ENCODE measurements at places on chromosomes 5 and 9. TPM values are rescaled to one million over a fixed set of nuclear protein-coding genes. Genes with fewer than 3 reads are reported as not detected.

TMEM171 gene
- total RNA-seq, result 0.62 TPM

FOXD4L4 gene
- 0.33 TPM for total RNA-seq

DNA sequence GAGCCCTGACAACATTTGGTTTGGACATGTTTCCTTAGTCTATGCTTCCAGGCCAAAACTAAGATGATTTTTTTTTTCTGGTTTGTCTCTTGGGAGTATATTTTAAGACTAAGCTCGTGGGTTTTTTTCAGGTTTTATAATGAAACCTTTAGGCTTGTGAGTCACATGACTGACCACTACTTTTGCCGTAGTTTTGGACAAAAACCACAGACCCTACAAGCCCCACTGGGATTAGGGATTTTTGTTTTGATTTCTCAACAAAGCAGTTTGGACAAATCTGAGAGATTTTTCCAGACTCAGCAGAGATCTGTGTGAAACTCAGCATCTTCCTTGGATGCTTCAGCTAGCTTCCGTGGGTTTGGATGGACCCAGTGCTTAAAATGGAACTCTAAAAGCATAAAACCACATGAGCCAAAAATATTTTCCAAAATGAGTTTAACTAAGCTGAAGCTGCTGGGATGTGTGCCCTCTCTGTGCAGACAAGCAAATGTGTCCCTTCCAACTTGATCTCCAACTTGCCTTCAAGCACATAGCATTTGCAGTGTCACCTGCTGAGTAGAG, 70.3 kb upstream of the SMIM15 start:
- no peaks in the 10 kb centered on the region for H3K27me3 ChIP-seq
- no peaks in the 10 kb centered on the region for H3K36me3 ChIP-seq
- H3K4me3 ChIP-seq, result no peak overlapping the region
- peaks cover 9% of the 10 kb centered on the region for H3K4me1 ChIP-seq
- no peak for DNase-seq

DNA sequence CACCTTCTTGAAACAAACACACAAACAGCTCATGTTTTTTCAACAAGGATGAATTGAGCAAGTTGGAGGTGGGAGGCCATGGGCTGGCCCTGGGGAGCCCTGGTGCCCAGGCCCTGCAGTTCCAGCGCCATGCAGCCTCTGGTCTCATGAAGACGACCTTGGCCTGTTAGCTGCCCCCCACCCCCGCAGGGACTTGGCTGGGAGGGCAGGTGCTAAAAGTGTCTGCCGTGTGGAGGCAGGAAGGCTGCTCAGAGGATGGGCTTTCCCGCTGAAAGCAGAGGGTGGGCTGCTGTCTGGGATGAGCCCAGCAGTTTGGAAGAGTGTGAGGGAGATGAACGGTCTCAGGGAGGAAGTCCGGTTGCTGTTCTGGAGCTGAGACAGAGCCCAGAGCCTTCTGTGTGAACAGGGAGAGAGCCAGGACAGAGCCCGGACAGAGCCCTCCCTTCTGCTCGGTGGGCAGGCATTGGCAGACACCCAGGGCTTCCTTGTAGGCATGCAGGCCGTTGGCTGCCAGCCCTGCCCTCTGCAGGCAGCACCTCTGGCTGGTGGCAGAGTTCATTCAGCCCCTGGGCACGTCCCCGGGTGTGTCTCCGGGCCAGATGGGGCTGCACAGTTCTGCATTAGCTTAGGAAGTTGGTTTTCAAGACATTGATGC, 18.7 kb downstream of the ROPN1L start:
- no peak overlapping the region for H3K4me3 ChIP-seq
- no peaks in the 10 kb centered on the region for H3K4me1 ChIP-seq
- no peak for DNase-seq
- no peaks in the 10 kb centered on the region for H3K27me3 ChIP-seq

DNA sequence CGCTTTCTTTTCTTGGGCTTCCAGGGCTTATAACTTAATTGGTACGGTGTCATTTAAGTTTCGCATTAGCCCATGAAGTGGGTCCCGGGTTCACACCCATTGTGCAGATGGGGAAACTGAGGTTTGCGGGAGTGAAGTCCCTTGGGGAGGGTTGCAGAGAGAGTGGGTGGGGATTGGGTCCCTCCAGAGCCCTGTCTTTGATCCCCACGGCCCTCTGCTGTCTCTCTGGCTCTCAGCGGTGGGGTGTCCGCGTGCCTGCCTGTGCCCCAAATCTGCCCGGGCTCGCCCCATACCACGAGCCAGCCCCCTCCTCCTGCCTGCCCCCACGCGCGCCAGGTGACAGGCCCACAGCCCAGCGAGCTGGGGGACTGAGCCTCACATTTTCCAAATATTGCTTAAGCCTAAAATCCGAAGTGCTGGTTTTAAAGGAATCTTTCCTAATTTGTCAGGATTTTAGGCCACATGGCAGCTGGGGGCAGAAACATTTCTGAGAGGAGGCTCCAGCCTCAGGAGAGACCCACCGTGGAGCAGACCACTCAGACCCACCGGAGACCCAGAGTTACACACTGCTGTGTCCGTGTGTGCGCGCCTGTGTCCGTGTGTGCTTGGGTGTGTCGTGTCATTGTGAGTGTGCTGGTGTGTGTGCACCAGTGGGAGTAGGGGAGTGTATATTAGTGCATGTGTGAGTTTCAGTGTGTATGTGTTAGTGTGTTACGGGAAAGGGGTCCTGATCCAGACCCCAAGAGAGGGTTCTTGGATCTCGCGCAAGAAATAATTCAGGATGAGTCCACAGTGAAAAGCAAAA, 159.5 kb upstream of the IER5L start:
- H3K27ac ChIP-seq, result no peak overlapping the region
- no peaks in the 10 kb centered on the region for H3K27me3 ChIP-seq
- H3K36me3 ChIP-seq, result no peaks in the 10 kb centered on the region
- no peaks in the 10 kb centered on the region for H3K4me1 ChIP-seq
- no peak for DNase-seq

DNA sequence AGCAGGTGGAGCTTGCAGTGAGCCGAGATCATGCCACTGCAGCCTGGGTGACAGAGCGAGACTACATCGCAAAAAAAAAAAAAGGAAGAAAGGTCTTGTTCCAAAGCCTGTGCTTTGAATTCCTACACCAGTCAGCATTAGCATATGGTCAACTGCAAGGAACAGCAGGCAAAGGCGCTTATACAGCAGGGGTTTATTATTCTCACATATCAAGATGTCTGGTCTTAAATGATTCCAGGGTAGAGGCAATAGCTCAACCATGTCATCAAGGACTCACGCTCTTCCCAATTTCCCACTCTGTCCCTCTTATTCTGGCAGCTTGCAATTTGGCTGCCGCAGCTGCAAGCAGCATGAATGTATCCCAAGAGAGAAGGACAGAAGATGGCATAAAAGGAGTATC, 28.6 kb upstream of the HRH2 start:
- H3K4me1 ChIP-seq, result no peaks in the 10 kb centered on the region
- H3K4me3 ChIP-seq, result no peak overlapping the region
- no peak overlapping the region for H3K27ac ChIP-seq
- peaks cover 10% of the 10 kb centered on the region for H3K36me3 ChIP-seq

DNA sequence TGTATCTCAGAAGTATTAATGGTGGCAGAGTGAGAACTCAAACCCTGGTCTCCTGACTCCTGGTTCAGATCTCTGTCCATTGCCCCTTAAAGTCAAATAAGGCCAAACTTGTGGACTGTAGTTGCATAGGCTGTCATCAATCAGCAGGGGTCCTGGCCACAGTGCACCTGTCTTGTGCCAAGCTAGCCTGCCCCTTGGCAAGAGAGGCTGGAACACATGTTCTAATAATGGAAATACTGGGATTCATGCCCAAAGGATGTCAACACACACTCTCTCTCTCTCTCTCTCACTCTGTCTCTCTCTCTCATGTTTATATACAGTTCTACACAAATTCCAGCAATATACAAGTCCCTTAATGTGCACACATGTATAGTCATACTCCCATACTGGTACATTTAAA, 44.3 kb downstream of the GLRA1 start:
- no peaks in the 10 kb centered on the region for H3K27me3 ChIP-seq
- DNase-seq, result no peak
- H3K4me3 ChIP-seq, result no peak overlapping the region
- peaks cover 4% of the 10 kb centered on the region for H3K36me3 ChIP-seq
- H3K27ac ChIP-seq, result no peak overlapping the region

GRCh38 chr5:167763772-167764171, 527.7 kb upstream of the WWC1 start:
- no peak overlapping the region for H3K27ac ChIP-seq
- no peaks in the 10 kb centered on the region for H3K4me1 ChIP-seq
- H3K4me3 ChIP-seq, result no peak overlapping the region
- no peaks in the 10 kb centered on the region for H3K36me3 ChIP-seq
- H3K27me3 ChIP-seq, result no peaks in the 10 kb centered on the region

All from natural killer cell treated with Interleukin-12 subunit alpha and Interleukin-12 subunit beta and Interleukin-15 and Interleukin-18, amount 100 ng/mL, for 72 hours (primary cell).